ENCODE measurements at places on chromosomes 11 and 22.

- DNase-seq: no peak
These were observed 5.1 kb downstream of the C11orf42 start for GRCh38 chr11:6210274-6210955.

GRCh38 chr11:70828593-70829082 is 423.7 kb downstream of the SHANK2 start:
- no peak for DNase-seq

DNA sequence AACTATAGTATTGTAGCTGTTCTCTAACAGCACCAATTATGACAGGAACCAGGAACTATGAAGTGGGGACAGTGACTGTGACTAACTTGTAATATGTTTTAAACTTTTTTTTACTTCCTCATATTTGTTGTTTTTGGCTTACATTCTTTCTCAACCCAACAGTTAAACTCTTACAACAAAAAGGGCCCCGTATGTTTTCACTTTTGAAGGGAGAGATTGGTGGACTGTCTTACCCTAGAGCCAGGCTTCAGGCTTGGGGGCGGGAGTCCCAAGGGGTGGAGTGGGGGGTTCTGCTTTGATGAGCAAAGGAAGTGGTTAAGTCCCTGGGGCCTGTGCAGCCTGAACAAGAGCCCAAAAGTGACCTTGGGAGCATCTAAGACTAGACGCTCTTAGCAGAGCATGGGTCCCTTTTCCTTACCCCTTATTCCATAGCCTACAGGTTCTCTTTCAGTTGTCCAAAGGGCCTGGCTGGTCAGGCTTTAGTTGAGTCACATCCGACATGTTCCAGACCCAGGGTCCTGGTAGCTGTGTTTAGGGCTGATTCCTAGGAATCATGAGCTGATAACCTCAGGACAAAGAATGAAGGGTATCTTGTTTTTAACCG is 38.8 kb downstream of the STIM1 start:
- DNase-seq: no peak

DNA sequence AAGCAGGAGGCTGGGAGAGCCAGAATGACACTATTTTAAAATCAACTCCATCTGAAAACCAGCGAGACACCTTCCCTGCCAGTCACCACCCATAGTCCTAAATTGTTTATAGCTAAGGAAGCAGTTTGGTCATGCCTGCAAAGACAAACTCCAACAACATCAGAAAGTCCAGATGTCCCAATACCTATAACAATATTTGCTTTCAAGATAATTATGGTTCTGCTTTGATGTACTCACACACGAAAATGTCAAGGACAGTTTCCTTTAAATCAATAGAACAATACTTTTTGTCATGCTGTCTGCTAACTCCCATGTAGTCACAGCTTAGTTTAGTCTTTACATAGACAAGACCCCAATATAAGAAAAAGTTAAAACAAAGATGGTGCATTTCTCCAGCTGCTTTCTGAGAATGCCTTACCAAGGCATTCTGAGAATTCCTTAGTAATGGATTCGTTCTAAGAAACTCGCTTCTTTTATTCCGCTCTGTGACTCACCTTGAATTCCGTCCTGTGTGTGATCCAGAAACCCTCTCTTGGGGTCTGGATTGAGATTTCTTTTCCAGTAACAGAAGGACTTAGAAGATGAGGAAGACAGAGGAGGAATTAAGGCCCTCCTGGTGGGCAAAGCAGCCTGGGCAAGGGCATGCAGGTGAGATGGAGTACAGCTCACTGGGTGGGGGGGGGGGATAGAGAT is 9.6 kb upstream of the SCGB2A2 start:
- no peak for DNase-seq

GRCh38 chr11:114251815-114252337 is 44.3 kb upstream of the NNMT start:
- DNase-seq: no peak

DNA sequence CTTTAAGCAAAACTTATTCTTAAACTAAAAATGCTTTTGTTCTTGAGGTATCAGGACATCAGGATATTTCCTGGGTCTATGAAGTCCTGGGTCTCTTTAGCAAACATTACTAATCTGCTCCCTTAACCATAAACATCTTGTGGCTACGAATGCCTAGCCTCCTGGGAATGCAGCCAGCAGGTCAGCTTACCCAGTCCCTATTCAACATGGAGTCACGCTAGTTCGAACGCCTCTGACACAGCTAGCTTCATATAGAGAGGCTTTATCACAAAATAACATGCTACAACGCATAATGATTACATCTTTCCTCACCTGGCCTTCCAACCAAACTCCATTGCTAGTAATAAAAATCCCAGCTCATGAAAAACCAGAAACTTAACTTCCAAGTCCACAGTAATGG is 17.5 kb upstream of the FIBIN start:
- DNase-seq: no peak

GRCh38 chr11:125256541-125257189 is 92.1 kb downstream of the PKNOX2 start:
- DNase-seq: no peak

DNA sequence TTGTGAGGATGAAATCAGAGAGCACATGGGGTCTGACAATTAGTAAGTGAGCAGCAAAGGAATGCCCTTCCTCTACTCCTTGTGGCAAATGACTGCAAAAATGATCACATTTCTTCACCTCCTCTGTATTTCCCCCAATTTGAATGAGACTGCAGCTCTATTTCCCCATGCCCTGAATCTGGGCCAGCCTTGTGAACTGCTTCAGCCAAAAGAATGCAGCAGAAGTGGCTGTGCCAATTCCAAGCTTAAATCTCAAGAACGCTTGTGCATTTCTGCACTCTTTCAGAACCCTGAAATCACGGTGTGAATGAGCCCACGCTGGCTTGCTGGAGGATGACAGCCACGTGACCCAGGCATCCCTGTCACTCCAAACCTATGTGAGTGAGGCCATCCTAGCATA is 9.9 kb downstream of the SLC43A3 start:
- DNase-seq: no peak
